Hematopoietic multipotent progenitor cell (in vitro differentiated cells): ENCODE measurements at places on chromosomes 12 and 14. TPM values are rescaled to one million over a fixed set of nuclear protein-coding genes. Genes with fewer than 3 reads are reported as not detected.

DNA sequence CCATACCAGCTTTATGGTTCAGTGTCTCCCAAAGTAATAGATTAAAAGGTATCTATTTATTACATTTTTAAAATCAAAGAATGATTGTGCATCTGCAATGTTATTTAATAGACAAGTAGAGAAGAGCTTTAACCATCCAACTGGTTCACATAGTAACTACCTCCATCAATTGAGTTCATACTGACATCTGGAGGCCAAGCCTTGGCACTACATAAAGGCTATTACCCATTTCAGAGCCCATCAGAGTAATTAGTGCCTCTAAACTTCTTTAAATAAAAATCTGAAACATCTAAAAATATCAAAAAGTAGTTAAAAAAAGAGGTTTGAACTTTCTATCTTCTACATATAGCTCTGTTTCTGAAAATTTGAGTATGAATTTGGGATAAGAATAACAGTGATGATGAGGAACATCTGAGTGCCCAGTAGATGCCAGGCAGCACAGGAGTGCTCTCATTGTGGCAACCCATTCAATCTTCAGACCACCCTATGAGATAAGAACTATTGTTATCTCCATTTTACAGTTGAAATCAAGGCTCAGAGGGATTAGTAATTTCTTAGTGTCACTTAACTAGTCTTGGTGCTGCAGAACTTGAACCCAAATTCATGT is 132.9 kb upstream of the DAAM1 start:
- peak; percentile 32 for DNase-seq

DNA sequence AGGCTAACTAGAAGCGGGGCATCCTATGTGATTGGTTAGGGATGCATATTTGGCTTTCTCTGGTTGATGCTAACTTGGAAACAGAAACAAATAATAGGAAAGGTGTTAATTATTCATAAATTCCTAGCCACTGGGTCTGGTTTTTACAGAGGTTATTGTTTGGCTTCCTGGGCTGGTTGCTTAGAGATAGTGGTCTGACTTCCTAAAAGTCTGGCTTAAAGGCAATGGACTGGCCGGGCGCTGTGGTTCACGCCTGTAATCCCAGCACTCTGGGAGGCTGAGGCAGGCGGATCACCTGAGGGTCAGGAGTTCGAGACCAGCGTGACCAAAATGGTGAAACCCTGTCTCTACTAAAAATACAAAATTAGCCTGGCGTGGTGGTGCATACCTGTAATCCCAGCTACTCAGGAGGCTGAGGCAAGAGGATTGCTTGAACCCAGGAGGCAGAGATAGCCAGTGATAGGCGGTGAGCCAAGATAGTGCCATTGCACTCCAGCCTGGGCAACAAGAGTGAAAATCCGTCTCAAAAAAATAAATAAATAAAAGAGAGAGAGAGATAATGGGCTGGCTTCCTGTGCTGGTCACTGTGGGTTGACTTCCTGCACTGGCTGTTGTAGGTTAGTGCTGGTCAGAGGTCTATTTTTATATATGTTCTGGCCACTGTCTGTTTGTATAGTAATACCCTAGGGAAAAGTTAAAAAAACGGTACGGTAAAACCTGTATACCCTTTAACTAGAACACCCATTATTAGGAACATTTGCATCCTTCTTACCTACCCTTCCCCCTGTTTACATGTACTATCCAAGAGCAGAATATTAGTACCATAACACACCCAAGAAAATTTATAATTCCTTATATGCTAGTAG is 24.1 kb downstream of the OR6S1 start:
- DNase-seq = no peak

Gene BCL7A
- total RNA-seq = 38.8 TPM

Gene CNPY2
- total RNA-seq = 48.2 TPM

Gene VDR
- 1.1 TPM for total RNA-seq

DNA sequence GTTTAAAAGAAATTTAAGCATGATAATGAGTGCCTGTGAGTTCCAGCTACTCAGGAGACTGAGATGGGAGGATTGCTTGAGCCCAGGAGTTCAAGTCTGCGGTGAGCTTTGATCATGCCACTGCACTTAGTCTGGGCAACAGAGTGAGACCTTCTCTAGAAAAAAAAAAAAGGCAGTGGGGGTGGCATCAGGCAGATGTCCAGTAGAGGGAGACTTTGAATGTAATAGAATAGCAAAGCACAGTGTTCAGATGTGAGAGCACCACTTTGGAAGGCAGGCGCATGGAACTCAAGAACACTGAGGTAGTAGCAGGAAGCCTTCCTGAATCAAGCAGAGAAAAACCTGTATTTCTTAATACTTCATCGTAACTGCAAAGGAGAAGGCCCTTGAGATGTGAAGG is 394.5 kb upstream of the GARIN6 start:
- DNase-seq = no peak

Gene CLEC1B
- 0.27 TPM for total RNA-seq

- no peak for DNase-seq
Measured at GRCh38 chr14:69175130-69175529, 16.2 kb upstream of the EXD2 start.

GRCh38 chr14:65789363-65789762 is 376.8 kb downstream of the FUT8 start:
- no peak for DNase-seq

DNA sequence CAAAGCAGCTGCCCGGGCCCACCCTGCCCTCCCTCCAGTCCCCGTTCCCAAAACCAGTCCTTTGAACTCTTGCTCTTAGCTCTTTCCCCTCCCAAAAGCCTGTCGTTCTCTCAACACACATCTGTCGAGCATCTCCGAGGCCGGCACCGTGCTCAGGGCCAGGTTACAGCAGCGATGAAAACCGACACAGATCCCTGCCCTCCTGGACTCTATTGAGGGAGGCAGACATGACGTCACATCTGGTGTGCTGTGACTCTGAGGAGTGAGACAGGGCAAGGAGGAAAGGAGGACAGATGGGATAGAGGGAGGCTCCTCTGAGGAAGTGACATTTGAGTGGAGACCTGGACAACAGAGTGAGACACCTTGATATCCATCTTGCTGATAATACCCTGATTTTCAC is 34.6 kb upstream of the PWP1 start:
- no peak for DNase-seq

Gene ACSS3
- total RNA-seq = 0.54 TPM

Gene PTPRQ
- total RNA-seq = not detected

DNA sequence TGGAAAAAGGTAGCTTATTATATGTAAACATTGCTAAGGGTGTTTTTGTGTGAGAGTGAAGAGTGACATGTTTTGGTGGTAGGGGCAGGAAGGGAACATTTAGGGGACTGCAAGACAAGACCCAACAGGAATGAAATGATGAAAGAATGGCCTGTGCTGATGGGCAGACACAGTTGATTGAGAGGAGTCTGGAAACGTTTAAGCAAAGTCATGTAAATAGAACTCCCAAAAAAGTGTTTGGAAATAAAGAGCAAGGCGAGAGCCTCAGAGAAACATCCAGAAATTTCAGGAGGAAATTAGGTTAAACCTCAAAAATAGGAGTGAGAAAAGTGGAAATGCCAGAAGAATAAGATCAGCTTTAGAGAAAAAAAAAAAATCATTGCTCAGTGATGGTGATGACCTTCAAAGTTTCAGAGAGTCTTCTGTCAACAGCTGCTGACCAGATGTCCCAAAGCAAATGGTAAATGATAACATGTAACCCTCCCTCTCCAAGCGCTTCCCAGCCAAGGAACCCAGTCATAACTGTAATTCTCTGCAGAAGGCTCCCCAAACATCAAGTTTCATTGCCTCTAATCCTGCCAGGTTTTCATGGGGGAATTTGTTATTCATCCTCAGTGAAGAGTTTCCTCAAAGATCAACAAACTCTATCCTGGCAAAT is 223.2 kb upstream of the FAR2 start:
- no peak for DNase-seq

DNA sequence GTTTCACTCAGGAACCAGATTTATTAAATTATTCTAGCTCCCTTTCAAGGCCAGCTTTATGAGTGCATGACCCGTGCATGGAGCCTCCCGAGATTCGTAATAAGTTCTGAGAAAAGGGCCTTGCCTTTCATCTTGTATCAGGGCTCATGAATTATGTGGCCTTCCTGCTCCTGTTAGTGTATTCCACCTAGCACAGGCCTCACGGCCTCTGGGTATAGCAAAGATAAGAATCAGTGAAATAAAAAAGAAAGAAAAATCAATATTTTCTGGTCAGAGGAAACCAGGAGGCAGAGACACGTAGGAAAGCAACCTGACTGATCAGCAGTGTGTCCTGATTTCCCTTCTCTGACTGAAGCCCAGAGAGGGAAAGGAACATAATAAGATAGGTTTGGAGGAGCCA is 111.4 kb downstream of the SLC35F4 start:
- no peak for DNase-seq

DNA sequence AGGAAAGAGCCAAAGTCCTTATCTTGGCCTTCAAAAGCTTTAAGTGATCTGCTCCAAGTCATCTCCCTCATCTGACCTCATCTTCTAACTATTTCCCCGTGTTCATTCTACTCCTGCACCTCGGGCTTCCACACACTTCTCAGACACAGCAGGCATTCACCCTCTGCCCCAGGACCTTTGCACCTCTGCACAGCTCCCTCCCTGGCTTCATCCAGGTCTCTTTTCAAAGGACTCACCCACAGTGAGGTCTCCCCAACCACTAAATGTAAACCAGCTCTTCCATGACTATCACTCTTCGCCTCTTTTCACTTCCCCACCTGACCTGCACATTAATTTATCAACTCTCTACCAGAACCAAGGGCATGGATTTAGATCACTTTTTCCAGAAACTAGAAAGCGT is 161.8 kb downstream of the PIWIL1 start:
- DNase-seq = no peak

Gene TAS2R7
- total RNA-seq = not detected

Gene CELA1
- not detected for total RNA-seq

- no peak for DNase-seq
Measured at GRCh38 chr12:25937096-25937495, 21.4 kb upstream of the RASSF8 start.

Gene PDE6H
- under 0.01 TPM for total RNA-seq

- no peak for DNase-seq
Measured at GRCh38 chr12:27841392-27841882, 61.4 kb upstream of the MANSC4 start.

- DNase-seq = no peak
Measured at GRCh38 chr14:81323093-81323492, 77.0 kb downstream of the STON2 start.

Gene AEBP2
- total RNA-seq = 15.6 TPM

DNA sequence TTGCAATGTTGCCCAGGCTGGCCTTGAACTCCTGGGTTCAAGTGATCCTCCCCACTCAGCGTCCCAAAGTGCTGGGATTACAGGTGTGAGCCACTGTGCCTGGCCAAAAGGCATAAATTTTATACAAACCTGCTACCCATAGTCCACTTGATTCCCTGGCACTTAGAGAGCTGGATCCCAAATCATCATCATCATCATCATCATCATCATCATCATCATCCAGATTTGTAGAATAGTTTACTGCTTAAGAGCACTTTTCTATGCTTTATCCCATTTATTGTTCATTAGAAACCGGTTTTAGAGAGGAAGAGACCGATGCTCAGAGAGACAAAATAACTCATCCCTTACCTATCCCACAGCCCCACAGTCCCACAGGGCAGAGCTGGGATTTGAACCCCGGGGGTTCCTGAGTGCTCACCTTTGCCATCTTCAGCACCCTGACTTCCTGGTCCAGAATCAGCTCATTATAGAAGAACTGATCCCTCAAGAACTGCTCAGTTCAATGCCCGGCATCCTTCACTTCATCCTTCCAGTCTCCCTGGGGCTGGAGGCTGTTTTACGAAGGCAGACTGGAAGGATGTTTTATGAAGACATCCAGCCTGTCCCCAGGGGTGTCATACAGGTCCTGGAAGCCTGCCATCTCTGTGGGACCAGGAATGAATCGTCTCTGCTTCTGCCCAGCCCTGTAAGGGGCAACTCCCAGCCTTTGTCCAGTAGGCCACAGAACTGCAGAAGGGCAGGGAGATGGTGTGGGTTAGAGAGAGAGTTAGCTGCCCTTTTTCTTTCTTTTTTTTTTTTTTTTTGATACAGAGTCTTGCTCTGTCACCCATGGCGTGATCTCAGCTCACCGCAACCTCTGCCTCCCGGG is 20.2 kb upstream of the OASL start:
- DNase-seq = no peak

- DNase-seq = no peak
Measured at GRCh38 chr12:96534339-96534738, 45.0 kb downstream of the CFAP54 start.

DNA sequence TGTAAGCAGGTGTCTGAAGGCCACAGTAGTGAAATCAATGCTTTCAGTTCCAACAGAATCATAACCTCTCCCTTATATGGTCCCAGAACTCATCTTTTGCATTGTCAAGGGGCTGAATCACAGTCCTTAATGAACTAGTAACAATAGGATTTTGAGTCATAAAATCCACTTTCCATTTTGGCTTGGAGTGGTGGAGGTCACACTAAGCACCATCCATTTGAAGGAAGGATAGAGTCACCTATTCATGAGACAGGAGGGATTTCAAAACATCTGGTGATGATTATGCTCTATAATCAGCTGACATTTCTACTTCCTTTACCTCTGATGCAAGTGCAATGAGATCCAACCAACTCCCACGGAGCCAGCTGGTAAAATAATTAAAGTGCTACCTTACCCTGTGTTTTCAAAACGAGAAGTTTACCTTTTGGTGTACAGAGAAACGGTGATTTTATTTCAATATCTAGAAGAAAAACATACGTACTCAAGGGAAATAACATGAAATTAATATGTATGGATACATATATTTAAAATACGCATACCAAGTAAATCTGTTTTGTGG is 59.1 kb downstream of the TMEM132D start:
- no peak for DNase-seq

Gene KRT85
- not detected for total RNA-seq

DNA sequence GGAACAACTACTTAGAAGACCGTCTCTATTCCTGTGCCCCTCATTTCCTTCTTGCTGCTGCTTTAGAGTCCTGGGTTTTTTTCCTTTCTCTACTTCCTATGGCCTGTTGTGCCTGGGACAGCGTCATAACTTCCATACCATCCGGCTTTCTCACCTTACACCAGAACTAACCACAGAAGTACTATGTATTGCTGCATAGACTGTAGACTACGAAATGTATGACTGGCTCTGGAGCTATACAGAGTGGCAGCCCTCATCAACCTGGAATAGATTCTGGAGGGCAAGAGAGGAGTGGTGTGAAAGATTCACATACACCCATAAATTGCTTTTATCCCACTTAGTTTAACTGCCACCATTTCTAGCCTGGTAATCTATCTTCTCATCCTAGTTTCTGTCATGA is 16.9 kb upstream of the SRP54 start:
- no peak for DNase-seq

DNA sequence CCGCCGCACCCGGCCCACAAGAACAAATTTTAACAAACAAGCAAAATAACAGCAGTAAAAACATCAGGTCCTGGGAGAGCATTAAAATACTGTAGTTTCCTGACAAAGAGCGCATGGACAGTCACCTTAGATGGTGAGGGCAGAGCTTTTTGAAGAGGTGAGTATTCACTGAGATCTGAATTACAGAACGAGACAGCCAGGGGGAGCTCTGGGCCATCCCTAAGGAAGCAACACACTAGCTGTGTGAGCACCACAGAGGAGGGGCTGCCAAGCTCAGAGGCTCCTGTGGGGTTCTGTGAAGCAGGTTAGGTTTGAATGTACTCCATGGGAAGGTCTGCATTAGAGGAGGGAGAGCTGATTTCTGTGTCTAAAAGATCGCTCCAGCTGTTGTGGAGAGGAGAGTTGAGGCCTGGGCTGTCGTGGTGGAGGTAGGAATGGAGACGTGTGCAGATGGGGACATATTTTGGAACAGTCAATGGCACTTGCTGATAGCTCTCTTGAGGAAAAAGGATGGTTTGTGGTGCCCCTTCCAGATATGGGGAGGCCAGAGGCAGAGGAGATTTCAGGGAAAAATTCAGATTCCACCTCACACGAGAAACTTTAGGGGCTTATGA is 72.9 kb downstream of the TRAFD1 start:
- no peak for DNase-seq

Gene LRP1-AS
- total RNA-seq = not detected
